ENCODE measurements at places on chromosomes 12 and 14.

DNA sequence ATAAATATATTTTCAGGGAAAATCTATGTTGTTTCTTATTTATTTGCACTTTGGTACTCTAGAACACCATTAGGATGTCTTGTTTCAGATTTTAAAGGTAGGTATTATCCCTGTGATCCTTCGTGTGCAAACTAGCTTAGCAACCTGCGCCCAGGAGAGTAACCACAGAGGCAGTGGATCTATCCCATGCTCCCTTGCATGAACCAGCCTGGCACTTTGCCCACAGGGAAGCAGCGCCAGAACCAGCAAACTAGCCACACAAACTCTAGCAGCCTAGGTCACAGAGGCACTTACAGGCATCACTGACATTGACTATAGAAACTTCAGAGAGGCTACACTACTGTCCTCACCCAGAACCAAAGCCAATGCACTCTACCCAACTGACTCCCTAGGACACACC is 76.1 kb downstream of the TSHR start:
- H3K27me3 ChIP-seq, result no peaks in the 10 kb centered on the region
- H3K4me3 ChIP-seq, result no peak overlapping the region
- no peak overlapping the region for H3K27ac ChIP-seq
- no peak for DNase-seq
- no peaks in the 10 kb centered on the region for H3K36me3 ChIP-seq
- H3K4me1 ChIP-seq, result no peaks in the 10 kb centered on the region

DNA sequence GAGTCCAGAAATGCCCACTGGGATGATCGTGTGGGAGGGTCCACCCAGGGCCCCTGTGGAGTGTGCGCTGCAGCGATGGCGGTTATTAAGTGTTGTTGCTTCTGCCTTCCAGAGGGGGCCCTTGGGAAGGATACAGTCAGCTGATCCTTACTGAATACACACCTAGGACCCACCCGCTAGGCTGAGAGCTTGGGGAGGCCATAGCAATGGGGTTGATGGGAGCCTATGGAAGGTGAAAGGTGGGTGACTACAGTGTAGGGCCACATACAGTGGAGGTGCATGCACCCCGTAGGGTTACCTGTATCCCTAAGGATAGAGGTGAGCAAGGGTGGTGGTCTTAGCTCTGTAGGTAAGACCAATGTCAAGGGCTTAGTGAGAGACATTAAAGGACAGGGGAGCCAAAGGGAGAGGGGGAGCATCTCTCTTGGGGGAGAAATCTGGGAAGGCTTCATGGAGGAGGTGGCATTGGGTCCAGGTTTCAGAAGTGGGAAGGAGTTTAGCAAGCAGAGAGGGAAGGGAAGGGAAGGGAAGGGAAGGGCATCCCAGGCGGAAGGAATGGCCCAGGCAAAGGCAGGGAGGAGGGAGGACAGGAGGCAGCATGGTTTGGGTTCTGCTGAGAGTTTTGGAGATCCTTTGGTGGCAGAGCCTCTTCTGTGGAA is 73.1 kb upstream of the RIN3 start:
- no peak overlapping the region for H3K4me3 ChIP-seq
- H3K4me1 ChIP-seq, result no peaks in the 10 kb centered on the region
- no peak overlapping the region for H3K27ac ChIP-seq
- no peaks in the 10 kb centered on the region for H3K36me3 ChIP-seq

DNA sequence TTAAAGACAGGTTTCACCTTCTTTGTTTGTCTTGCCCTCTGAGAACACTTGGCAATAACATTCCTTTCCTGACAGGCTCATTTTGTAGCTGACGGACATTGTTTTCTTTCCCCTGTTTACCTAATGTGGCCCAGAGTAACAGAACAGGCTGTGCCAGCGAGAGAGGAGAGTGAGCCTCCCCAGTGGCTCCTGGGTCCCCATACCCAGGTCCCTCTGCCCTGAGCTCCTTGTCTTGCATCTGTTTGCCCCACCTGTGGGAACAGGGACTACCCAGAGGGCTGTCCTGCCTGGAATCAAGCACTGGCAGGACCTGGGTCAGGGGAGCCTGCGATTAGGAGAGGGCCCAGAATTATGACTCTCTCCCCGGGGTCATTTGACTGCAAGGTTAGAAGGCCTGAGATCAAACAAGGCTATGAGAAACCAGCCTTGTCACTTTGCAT is 222.9 kb downstream of the ZFP36L1 start:
- H3K4me3 ChIP-seq, result no peak overlapping the region
- no peak for DNase-seq
- H3K27ac ChIP-seq, result no peak overlapping the region
- H3K36me3 ChIP-seq, result no peaks in the 10 kb centered on the region

- H3K36me3 ChIP-seq, result no peaks in the 10 kb centered on the region
- no peak overlapping the region for H3K27ac ChIP-seq
- H3K4me3 ChIP-seq, result no peak overlapping the region
These were observed 255.1 kb upstream of the KRR1 start for GRCh38 chr12:75766263-75767160.

DNA sequence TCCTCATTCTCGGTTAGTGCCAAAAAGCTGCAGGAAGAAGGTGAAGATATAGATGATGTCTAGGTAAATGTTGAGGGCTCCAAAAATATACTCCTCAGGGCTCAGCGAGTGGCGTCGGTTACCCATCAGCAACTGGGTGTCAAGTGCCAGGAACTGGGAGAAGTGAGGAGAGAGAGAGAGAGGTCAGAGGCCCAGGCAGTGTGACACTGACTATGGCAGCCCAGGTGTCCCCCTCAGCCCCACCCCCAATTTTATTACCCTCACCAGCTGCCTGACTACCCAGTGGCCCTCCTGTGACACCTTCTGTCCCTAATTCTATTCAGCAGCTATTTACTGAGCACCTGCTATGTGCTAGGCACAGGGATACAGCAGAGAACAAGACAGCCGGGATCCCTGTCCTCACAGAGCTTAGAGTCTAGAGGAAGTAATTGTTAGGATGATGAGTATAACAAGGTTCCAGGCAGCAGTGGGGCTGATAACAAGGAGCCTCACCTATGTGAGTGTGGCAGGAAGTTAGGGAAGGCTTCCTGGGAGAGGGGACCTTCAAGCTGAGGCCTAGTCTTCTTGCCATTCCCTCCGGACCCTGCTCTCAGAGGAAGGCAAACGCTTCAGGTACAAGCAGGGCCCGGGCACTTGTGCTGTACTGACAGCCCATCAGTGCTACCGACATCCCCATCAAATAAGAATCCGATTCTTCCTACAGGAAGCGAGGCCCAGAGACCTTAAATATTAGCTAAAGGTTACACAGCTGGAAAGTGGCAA is 27.8 kb upstream of the BCDIN3D start:
- H3K27ac ChIP-seq, result no peak overlapping the region
- DNase-seq, result no peak
- H3K4me1 ChIP-seq, result no peaks in the 10 kb centered on the region
- no peak overlapping the region for H3K4me3 ChIP-seq

DNA sequence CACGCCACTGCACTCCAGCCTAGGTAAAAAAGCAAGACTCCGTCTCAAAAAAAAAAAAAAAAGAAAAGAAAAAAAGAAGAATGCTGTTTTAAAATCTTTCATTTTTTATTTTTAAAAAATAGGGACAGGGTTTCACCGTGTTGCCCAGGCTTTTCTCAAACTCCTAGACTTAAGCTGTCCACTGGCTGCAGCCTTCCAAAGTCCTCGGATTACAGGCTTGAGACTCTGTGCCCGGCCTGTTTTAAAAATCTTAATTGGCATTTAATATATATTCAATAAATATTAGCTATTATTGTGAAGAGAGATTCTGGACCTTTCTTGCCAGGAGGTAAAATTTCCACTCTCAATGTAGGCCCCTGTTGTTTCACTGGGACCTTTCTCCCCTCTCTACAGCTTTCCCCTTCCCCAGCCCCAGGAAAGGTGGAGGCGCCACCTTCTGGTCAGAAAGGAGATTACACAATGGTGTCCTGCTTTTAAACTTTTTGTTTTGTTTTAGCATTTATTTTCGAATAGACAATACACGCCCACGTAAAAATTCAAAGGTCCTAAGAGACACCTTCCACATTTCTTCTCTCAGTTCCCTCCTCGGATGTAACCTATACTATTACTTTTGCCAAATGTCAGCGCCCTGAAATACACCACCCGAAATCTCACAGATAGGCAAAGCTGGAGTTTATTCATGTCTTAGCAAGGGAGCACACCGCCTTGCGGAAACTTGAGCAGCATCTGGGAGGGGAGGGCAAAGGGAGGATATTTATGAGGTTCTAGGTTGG is 23.8 kb upstream of the PHC1 start:
- no peak for DNase-seq
- H3K4me1 ChIP-seq, result no peaks in the 10 kb centered on the region
- no peak overlapping the region for H3K27ac ChIP-seq
- peak overlapping the region; percentile 35 for H3K4me3 ChIP-seq

GRCh38 chr14:103568952-103569351 is 6.2 kb downstream of the COA8 start:
- no peaks in the 10 kb centered on the region for H3K4me1 ChIP-seq
- no peak overlapping the region for H3K4me3 ChIP-seq
- DNase-seq, result no peak
- no peak overlapping the region for H3K27ac ChIP-seq
